ENCODE measurements at places on chromosomes 16 and 17.

DNA sequence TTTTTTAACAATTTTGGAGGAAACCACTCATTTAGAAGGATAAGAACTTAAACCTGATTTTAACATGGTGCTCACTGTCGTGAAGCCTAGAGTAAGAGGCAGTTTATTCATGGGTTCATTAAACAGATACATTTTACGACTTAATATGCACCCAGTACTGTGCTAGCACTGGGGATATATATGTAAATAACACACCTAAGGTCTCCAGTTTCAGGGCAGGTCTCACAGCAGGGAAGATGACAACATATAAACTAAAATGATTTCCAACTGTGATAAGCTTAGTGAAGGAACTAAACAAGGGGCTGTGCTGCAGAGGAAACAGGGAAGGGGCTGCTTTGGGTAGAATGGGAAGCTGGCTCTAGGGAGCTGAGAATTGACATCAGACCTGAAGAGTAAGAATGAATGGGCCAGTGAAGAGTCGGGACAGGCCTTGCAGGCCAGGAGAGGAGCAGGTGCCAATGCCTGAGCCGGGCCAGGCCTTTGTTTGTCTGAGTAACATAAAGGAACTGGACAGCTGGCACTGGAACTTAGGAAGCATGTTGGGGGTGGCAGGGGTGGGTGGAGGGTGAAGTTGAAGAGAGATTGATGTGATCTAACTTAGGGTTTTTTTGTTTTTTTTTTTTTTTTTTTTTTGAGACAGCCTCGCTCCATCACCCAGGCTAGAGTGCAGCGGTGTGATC lies 12.1 kb downstream of the NT5M start:
- no peak for DNase-seq

- no peak for DNase-seq
These were observed 6.7 kb upstream of the GOSR2 start for GRCh38 chr17:46916211-46916610.

- DNase-seq, result no peak
These were observed 10.7 kb downstream of the C17orf78 start for GRCh38 chr17:37386462-37386861.

DNA sequence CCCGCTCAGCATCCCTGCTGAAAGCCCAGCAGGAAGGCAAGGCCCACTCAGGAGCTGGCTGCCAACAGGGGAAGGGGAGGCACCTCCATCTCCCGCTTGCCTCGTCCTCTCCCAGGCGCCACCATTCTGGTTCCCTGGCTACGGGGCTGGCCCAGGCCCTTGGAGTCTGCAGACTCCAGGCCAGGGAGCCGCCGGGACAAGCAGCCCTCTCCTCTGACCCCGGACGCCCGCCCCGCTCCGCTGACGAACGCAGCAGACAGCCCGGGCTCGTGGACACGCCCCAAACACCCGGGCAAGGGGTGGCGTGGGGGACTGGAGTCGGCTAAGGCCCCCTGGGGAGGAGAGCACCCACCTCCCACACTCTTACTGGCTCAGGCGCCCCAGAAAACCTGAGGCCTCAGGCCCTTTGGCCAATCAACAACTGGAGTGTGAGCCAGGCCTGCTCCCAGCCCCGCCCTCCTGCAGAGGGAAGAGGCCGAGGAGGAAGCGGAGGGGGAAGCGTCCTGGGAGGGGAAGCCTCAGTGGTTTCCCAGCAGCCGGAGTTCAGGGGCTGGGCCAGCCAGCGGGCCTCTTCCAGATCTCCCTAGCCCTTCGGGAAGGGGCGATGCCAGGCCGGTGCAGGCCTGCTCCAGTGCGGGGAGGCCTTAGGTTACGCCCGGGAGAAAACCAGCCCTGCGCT lies 4.2 kb downstream of the MNT start:
- peak; percentile 54 for DNase-seq

GRCh38 chr16:58196898-58197313 lies 1.0 kb downstream of the CSNK2A2 start:
- DNase-seq, result no peak

- DNase-seq, result no peak
These were observed 39.2 kb downstream of the KSR1 start for GRCh38 chr17:27495460-27495859.

GRCh38 chr17:21817791-21818364 lies 125.6 kb downstream of the KCNJ18 start:
- DNase-seq, result no peak

DNA sequence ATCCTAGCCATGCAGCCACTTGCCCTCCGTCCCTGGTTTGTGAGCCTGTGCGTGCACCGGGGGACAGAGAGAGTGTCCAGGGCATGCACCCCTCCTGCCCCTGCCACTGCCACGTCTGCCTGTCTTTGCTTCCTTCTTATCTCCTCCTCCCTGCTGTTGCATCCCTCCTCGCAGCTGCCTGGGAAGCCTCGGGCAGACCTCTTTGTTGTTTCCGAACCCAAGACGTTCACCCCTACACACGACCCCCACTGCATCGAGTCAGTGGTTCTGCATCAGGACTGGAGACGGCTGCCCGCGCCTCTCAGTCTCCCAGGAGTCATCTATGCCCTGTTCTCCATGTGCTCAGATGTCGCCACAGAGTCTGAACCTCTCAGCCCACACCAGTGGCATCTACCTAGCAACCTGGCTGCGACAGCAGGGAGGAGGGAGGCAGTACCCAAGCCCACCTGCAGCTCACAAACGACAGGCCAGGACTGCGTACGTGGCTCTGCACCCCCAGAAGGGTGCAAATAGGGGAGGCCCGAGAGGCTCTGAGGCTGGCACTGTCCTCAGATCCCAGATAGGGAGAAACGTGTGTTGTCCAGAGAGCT lies 5.2 kb downstream of the TIMP2 start:
- no peak for DNase-seq

DNA sequence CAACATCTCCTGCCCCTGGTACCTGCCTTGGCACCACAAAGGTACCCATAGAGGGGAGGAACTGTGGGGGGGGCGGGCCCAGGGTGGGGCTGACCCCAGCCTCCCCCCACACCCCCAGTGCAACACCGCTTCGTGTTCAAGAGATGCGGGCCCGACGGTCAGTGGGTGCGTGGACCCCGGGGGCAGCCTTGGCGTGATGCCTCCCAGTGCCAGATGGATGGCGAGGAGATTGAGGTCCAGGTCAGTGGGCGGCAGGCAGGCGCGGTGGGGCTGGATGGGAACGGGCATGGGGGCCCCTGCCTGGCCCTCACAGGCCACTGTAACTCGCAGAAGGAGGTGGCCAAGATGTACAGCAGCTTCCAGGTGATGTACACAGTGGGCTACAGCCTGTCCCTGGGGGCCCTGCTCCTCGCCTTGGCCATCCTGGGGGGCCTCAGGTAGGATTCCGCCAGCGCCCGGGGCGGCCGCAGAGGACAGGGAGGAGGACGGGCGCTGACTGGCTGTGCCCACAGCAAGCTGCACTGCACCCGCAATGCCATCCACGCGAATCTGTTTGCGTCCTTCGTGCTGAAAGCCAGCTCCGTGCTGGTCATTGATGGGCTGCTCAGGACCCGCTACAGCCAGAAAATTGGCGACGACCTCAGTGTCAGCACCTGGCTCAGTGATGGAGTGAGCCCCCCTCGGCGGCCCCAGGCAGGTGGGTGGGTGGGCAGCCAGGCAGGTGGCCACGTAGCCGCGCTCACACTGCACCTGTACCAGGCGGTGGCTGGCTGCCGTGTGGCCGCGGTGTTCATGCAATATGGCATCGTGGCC lies 7.1 kb downstream of the GCGR start:
- no peak for DNase-seq

- DNase-seq, result no peak
These were observed 23.0 kb upstream of the CBX4 start for GRCh38 chr17:79862238-79862637.

- DNase-seq, result no peak
These were observed 5.1 kb downstream of the ERBB2 start for GRCh38 chr17:39704821-39705551.

- no peak for DNase-seq
These were observed 250.0 kb downstream of the CNTNAP4 start for GRCh38 chr16:76527244-76527643.

- no peak for DNase-seq
These were observed 78.2 kb downstream of the AMFR start for GRCh38 chr16:56347166-56347565.

- no peak for DNase-seq
These were observed 4.1 kb upstream of the WDR24 start for GRCh38 chr16:694187-694862.

DNA sequence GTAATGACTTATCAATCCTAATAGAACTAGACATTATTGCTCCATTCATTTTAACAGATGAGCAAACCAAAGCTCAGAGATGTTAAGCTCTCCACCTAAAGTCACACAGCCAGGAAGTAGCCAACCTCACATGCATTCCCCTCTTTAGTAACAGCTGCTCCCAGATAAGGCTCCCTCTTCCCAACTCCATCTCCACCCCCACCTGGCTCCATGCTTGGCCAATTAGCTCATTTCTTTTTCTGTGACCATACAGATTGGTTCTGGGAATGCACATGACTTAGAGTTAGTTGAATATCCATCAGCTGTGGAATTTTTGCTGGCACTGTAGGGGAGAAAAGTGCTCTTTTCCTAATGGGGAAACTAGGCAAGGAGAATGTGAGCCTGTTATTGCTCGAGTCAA lies 13.0 kb downstream of the CBLN1 start:
- DNase-seq, result no peak

DNA sequence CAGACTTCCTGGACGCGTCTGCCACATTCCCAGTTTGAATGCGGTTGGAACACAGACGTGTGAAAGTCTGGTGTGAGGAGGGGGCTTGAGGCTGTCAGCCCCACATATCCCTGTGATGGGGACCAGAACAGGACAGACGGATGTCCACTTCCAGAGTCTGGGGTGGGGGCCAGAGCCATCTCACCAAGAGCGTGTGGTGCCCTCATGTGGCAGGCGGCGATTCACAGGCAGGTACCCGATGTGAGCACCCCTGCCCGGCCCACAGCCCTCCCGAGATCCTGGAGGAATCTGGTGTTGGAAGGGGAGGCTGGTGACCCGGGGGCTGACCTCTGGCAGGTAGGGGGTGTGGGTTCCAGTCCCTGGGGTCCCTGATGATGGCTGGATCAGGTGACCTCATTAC lies 51.5 kb downstream of the ENGASE start:
- DNase-seq, result no peak

DNA sequence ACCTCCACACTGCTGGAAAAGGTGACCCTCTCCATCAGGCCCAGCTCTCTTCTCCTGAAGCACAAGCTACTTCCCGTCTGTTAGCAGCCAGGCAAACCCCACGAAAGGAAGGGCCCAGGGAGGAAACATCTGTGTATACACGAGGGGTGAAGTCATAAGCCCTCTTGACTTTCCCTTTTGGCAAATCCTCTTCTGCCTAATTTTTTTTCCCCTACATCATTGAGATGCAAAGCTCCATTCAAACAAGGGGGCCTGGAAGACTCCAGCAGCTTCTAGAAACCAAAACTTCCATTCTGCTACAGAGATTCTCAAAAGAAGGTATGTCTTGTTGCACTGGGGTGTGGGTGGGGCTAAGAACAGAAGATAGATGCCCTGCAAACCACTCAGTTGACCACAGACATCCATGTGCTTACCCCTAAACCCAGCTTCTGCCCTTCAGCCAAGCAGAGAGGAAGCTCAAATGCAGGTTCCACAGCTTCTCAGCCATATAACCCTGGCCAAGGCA lies 145.6 kb upstream of the RCVRN start:
- no peak for DNase-seq

DNA sequence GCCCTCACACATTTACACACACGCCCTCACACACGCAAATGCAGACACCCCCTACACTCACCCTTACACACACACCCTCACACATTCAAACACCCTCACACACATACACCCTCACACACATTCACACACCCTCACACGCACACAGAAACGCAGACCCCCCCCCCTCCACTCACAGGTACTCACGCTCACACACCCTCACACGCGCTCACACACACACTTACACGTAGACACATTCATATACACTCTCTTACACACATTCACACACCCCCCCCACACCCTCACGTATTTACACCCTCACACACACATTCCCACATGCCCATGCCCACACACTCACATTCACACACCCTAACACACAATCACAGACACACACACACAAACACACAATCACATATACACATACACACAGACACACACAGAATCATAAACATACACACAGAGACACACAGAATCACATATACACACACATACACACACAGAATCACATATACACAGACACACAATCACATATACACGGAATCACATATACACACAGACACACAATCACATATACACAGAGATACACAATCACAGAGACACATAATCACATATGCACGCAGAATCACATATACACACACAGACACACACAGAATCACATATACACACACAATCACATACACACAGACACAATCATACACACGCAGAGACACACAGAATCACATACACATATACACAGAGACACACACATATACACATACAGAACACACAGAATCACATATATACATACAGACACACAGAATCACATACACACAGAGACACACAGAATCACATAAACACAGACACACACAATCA lies 250.1 kb upstream of the RPL38 start:
- DNase-seq, result no peak

GRCh38 chr16:31471241-31471874 lies 594 bp upstream of the TGFB1I1 start:
- no peak for DNase-seq

- DNase-seq, result no peak
These were observed 1.3 kb downstream of the C17orf99 start for GRCh38 chr17:78147315-78147998.

DNA sequence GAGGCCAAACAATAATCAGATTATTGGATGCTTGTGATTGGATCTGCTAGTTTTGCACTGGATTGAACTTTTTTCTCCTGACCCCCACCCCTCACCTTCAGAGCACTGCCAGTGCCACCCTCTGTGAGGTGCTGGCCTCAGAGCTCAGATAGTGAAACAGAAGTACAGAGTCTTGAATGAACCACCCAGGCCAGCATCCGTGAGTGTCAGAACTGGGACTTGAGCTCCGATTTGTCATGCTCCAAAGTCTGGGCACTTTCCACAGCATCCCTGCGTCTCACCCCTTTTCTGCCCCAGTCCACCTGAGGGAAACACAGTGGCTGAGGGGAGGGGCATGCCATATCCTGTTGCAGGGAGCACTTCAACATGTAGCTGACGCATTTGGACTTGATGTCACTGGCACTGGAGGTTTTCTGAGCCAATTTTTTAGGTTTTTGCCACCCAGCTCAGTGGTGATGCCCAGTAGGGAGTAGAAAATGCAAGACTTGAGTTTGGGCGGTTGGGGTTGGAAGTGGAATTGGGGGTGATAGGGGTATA lies 47.3 kb downstream of the SMPD3 start:
- no peak for DNase-seq

GRCh38 chr17:55420067-55420775 lies 1.4 kb downstream of the MMD start:
- no peak for DNase-seq

DNA sequence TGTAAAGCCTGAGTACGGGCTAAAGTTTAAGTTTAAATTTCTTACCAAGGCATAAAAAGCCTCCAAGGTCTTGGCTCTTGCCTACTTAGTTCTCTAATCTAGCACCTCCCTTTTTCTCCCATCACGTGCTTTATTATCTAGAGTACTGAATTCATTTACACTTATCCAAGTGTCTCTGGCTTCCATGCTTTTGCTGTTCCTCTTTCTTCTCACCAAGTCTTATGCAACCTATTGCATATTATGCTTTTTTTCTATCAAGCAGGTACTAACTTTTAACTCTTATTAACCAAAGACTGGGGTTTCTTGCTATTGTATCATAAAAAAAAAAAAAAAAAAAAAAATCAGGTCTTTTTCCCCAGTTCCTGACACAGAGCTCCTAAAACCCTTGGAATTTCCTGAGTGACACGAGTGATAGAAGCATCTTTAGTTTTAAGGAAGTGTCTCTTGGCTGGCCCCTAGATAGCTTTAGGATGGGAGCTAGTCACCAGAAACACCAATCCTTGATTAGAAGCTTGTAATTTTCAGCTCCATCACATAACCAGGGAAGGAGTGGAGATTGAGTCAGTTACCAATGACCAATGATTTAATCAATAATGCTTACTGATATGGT lies 44.9 kb downstream of the SSH2 start:
- DNase-seq, result no peak
